ENCODE measurements at places on chromosomes 7 and 10. TPM values are rescaled to one million over a fixed set of nuclear protein-coding genes. Genes with fewer than 3 reads are reported as not detected.

DNA sequence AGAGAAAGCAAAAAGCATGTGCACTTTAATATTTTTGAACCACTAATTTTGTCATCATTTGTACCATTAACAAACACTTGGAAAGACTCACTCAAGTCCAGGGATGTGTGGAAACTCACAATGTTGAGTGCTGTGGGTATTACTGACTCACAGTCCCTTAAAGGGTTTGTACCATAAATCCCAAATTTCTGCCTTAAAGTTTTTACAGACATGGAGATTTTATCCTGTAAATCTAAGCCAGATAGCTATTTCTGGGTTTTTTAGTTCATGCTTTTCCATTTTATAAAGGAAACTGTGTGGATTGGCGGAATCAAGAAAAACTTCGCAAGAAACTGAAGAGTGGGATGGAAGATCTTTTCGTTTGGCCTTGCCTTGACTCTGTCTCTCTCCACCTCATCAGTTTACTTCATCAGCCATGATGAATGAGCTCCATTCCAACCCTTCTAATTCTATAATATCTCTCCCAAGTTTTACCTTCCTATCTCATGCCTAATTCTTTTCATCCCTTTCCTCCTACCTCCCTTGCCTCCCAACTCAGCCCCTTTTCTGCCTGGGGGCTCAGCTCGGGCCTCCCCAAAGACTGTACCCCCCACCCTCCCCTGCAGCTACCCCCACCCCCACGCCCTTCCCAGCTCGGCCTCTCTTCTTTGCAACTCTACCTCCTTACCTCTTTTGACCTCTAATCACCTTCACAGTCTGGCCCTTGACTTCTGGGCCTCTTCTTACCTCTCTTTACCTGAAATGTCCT lies 218.5 kb upstream of the MKLN1 start:
- DNase-seq, result no peak

- DNase-seq, result no peak
These were observed 197.3 kb downstream of the MACC1 start for GRCh38 chr7:20019757-20020432.

The CRHR2 gene
- total RNA-seq, result not detected

The CDNF gene
- total RNA-seq, result 5.9 TPM

The DEPP1 gene
- 33.4 TPM for total RNA-seq
